ENCODE measurements at places on chromosomes 5 and 9. TPM values are rescaled to one million over a fixed set of nuclear protein-coding genes. Genes with fewer than 3 reads are reported as not detected.

The OR13C2 gene
- not detected for total RNA-seq

The SLC6A3 gene
- 0.53 TPM for total RNA-seq

The CCIN gene
- total RNA-seq, result 0.20 TPM

The SAPCD2 gene
- total RNA-seq, result 52.0 TPM

The PCDHA12 gene
- 10.7 TPM for total RNA-seq

The GCNT4 gene
- 0.71 TPM for total RNA-seq

The ADAMTS12 gene
- 11.5 TPM for total RNA-seq

The CACNA1B gene
- 11.5 TPM for total RNA-seq

The UBTD2 gene
- 25.9 TPM for total RNA-seq

The KCNN2 gene
- 12.0 TPM for total RNA-seq

The PCDHGB4 gene
- total RNA-seq, result 8.8 TPM

The SSNA1 gene
- total RNA-seq, result 102 TPM

The RARS1 gene
- total RNA-seq, result 98.8 TPM

The ARSI gene
- total RNA-seq, result 5.9 TPM

The OTULIN gene
- 24.1 TPM for total RNA-seq

The THOC3 gene
- total RNA-seq, result 125 TPM

The ORM2 gene
- total RNA-seq, result 1.6 TPM

The SPATA6L gene
- 1.8 TPM for total RNA-seq

The PRRT1B gene
- total RNA-seq, result 1.2 TPM

The DMGDH gene
- 0.35 TPM for total RNA-seq

The UBE2QL1 gene
- 0.46 TPM for total RNA-seq

The GPX3 gene
- total RNA-seq, result 26.2 TPM

The SLC6A19 gene
- not detected for total RNA-seq

The PGM5 gene
- total RNA-seq, result 0.16 TPM

The CDH9 gene
- 0.21 TPM for total RNA-seq

The NOXA1 gene
- 4.8 TPM for total RNA-seq

The TYRP1 gene
- 0.14 TPM for total RNA-seq

The IRX2 gene
- total RNA-seq, result 63.2 TPM

The CPEB4 gene
- 9.2 TPM for total RNA-seq

Data from WTC11 (cell line).